ENCODE measurements at places on chromosomes 13 and 19.

DNA sequence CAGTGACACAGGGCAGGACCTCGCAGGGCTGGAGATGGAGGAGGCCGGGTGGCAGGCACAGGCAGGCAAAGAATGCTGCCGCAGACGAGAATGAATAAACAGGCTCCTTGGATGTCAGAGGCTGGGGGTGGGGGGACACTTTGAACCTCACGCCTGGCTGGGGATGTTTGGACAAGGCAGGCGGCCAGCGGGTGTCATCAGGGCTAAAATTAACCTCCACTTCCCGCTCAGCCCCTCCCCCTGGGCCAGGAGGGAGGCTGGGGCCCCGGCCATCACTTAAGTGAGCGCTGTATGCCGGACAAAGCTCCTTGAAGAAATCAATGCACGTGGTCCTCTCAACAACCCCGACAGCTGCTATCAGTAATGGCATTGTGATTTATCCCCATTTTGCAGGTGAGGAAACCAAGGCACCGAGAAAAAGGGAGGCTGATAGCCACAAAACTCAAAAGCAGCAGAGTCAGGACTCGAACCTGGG, 10.3 kb upstream of the FUT5 start:
- H3K4me3 ChIP-seq: no peak overlapping the region
- H3K27me3 ChIP-seq: peaks cover 18% of the 10 kb centered on the region
- H3K4me1 ChIP-seq: no peaks in the 10 kb centered on the region
- no peak for DNase-seq
- no peak overlapping the region for H3K27ac ChIP-seq

- H3K4me3 ChIP-seq: no peak within 1 kb of the TSS
- H3K27me3 ChIP-seq: peaks cover 8% of the 10 kb centered on the region
- H3K27ac ChIP-seq: no peak within 1 kb of the TSS
- H3K4me1 ChIP-seq: peaks cover 44% of the 10 kb centered on the region
- H3K36me3 ChIP-seq: no peaks in the 10 kb centered on the region
- no peak for DNase-seq
Observed at GRCh38 chr19:2255982-2256685, at the start of gene JSRP1. TSS of gene JSRP1 (minus strand) at chr19:2256417. CDS start at chr19:2255314, 1,103 bp downstream.

DNA sequence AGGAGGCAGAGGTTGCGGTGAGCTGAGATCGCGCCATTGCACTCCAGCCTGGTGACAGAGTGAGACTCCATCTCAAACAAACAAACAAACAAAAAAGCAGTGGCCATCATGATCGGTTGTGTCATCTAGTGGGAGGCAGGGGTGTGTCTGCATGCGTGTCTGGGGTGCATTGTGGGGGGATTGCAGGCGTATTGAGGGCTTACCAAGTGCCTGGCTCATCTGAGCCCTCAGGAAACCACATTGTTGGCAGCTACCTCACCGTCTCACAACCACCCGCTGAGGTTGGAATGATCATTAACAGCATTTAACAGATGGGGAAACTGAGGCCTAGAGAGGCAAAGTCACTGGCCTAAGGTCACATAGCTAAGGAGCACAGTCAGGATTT, 30.5 kb downstream of the NFIC start:
- H3K27me3 ChIP-seq: no peaks in the 10 kb centered on the region
- H3K4me1 ChIP-seq: no peaks in the 10 kb centered on the region
- no peak overlapping the region for H3K4me3 ChIP-seq
- H3K27ac ChIP-seq: no peak overlapping the region
- DNase-seq: no peak

DNA sequence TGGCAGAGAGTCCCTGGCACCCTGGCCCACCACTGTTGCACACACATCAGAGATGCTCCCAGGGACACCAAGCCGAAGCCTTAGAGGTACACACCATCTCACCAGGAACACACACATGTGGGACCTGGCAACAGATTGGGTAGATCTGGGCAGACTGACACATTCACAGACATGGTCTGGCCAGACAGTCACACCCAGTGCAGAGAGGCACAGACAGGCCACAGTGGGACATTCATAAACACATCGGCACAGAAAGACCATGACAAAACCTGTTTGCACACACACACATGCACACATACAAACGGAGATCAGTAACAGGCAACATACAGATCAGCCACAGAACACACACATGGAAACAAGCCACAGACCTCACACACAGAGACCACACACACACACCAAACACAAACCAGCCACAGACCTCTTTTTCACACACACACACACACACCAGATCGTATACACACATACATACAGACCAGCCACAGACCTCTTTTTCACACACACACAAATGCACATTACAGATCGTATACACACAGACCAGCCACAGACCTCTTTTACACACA, 6.3 kb upstream of the JUNB start:
- H3K27me3 ChIP-seq: no peaks in the 10 kb centered on the region
- no peak overlapping the region for H3K27ac ChIP-seq
- H3K4me1 ChIP-seq: peaks cover 46% of the 10 kb centered on the region
- H3K36me3 ChIP-seq: no peaks in the 10 kb centered on the region
- no peak for DNase-seq
- no peak overlapping the region for H3K4me3 ChIP-seq

DNA sequence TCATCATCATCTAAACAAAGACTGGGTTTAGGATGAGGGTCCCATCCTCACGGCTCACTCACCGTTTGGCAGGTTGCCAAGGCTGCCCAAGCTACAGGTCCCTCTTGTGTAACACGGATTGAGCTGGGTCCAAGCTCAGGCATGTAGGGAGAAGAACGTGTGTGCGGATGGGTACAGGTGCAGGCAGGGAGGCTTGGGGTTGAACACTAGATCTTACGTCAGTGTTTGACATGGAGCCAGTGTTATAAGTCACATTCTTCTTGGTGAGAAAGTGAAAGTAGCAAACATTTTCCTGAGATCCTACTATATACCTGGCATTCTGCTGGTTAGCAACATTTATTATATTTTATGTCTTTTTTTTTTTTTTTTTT, 136.8 kb upstream of the RNF113B start:
- H3K27me3 ChIP-seq: no peaks in the 10 kb centered on the region
- no peak overlapping the region for H3K4me3 ChIP-seq
- DNase-seq: no peak
- H3K36me3 ChIP-seq: no peaks in the 10 kb centered on the region
- H3K27ac ChIP-seq: no peak overlapping the region
- no peaks in the 10 kb centered on the region for H3K4me1 ChIP-seq

GRCh38 chr13:96662036-96662435, 332.2 kb downstream of the OXGR1 start:
- H3K4me1 ChIP-seq: no peaks in the 10 kb centered on the region
- H3K27ac ChIP-seq: no peak overlapping the region
- H3K4me3 ChIP-seq: no peak overlapping the region
- DNase-seq: no peak
- H3K36me3 ChIP-seq: no peaks in the 10 kb centered on the region

- H3K27ac ChIP-seq: peak overlapping the region; percentile 32
- peaks cover 77% of the 10 kb centered on the region for H3K4me1 ChIP-seq
- no peak overlapping the region for H3K4me3 ChIP-seq
- no peak for DNase-seq
- H3K36me3 ChIP-seq: peaks cover 19% of the 10 kb centered on the region
Observed at GRCh38 chr13:30742901-30743300, 7.6 kb downstream of the ALOX5AP start.

DNA sequence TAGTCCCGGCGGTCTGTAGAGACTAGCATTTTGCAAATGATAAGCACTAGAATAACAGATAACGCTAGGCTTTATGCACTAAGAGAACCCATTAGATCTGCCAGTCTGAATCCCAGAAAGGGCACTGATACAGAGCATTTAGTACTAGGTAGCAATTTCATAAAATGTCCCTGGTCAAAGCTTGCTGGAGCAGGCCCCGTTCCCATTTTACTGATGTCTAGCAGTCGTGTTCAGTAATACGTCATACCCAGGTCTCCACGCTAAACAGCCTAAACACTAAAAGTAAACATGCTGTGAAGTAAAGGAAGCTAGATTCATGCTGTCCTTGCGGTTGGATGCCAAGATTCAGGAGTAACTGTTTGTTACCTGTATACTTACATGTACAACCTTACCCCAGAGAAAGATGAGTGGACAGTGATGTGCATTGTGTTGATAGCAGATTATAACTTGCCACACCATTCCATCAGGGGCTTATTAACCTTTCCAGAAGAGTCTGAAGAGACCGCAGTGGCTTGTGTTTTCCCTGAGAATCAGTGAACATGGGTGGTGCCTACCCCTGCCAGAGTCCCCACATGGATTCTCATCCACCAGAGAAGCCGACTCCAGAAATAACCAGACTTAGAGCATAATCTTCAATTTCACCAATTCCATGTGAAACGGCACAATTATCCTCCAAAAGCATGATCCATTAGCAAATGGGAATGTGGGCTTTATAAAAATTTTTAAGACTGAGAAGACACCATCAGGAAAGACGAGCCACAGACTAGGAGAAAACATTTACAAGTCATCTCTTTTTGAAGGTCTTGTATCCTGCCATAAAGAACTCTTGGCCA, 3.4 kb upstream of the RPS11 start:
- peaks cover 57% of the 10 kb centered on the region for H3K4me1 ChIP-seq
- peak; percentile 48 for DNase-seq
- peak overlapping the region; percentile 64 for H3K4me3 ChIP-seq
- H3K27me3 ChIP-seq: peaks cover 3% of the 10 kb centered on the region
- peaks cover 71% of the 10 kb centered on the region for H3K36me3 ChIP-seq

DNA sequence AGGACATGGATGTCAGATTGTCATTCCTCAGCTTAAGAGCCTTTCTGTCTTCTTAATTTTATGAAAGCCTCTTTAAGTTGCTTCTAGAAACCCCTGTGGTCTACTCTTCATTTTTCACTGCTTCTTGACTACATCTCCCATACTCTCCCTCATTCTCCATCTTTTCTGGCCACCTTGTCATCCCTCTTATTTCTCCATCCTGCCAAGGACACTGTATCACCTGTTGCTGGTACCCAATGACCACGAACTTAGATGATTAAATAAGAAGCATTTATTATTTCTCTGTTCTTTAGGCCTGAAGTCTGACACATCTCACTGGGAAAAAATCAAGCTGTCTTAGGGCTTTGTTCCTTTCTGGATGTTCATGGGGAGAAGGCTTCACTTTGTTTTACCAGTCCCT, 9.2 kb downstream of the ZNF223 start:
- no peaks in the 10 kb centered on the region for H3K27me3 ChIP-seq
- H3K4me1 ChIP-seq: no peaks in the 10 kb centered on the region
- H3K4me3 ChIP-seq: no peak overlapping the region
- DNase-seq: no peak

DNA sequence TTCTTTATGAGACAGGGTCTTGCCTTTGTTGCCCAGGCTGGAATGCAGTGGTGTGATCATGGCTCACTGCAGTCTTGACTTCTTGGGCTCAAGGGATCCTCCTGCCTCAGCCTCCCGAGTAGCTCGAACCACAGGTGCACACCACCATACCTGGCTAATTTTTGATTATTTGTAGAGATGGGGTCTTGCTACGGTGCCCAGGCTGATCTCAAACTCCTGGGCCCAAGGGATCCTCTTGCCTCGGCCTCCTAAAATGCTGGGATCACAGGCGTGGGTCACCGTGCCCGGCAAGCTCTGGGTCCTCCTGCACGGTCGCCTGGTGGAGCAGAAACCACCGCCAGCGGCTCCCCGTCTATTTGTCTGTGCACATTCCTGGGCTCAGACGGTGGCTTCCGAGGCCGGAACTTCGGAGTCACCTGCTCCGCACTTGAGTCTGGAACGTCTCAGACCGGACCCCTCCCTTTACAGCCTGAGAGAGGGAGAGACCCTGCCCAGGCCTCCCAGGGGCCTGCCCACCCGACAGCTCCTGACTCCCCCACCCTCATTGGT, 22.2 kb downstream of the EFNA2 start:
- DNase-seq: no peak
- H3K4me1 ChIP-seq: no peaks in the 10 kb centered on the region
- no peak overlapping the region for H3K4me3 ChIP-seq
- no peak overlapping the region for H3K27ac ChIP-seq
- no peaks in the 10 kb centered on the region for H3K36me3 ChIP-seq

DNA sequence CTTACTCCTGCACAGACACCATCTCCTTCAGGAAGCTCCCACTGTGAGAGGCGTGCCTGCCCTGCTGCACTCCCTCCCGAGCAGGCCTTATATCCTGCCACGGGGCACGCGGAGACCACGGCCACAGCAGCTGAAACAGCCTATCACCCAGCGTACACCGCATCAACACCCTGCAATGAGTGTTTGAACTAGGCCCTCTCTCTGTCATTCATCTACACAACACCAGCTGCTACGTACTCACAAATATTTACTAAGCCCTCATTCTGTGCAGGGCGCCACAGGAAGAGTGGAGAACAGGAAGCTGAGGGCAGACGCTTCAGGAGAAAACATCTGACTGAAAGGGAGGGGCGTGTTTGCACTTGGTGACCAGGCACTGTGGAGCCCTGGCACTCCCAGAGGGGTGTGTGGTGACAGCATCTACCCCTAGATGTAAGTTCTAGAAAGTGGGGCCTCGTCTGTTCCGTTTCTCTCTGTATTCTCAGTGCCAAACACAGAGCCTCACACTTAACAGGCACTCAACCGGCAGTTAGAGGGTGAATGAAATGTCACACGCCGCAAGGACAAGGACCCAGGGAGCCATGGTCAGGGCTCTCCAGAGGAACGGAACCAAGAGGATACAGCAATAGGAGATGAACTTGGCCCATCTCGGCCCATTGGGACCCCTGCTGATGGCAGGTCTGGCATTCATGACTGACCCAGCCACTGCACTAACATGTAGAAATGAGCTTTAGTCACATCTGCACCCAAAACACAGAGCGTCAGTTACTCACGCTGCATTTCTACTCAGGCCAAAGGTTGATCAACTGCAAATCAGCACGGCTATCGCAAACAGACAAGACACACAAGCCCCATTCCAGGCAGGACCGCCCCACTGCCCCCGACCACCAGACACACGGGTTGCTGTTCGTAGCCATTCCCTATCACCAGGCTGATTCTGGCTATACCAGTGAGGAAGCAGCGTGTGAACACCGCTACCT, 15.7 kb downstream of the RANBP3 start:
- peak overlapping the region; percentile 63 for H3K4me3 ChIP-seq
- no peaks in the 10 kb centered on the region for H3K27me3 ChIP-seq
- H3K4me1 ChIP-seq: peaks cover 91% of the 10 kb centered on the region
- peak overlapping the region; percentile 90 for H3K27ac ChIP-seq

DNA sequence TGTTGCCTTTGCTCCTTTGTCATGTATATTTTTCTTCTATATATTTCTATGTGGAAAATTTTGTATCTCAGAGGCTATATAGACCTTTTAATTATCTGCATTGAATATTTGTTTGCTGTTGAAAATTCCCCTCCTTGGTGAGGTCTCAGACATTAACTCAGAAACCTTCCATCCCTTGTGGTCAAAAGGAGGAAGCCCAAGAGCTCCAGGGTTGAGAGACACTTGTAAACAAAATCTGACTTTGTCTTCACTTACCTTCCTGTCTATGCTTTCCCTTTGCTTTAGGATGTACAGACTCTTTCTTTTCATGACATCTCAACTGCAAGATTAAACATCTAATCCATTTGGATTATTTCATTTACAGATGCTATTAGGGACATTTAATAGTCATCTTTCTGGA, 157.5 kb downstream of the PCDH20 start:
- H3K4me3 ChIP-seq: no peak overlapping the region
- H3K4me1 ChIP-seq: no peaks in the 10 kb centered on the region
- H3K27ac ChIP-seq: no peak overlapping the region
- no peaks in the 10 kb centered on the region for H3K36me3 ChIP-seq

DNA sequence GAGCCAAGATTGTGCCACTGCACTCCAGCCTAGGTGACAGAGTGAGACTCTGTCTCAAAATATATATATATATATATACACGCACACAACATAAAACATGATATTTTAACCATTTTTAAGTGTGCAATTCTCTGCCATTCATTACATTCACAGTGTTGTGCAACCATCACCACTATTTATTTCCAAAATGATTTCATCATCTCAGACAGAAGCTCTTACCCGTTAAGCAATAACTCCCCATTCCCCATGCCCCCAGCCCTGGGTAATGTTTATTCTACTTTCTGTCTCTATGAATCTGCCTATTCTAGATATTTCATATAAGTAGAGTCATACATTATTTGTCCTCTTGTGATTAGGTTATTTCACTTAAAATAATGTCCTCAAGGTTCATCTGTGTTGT, 20.3 kb downstream of the WDR88 start:
- H3K4me3 ChIP-seq: no peak overlapping the region
- H3K27me3 ChIP-seq: no peaks in the 10 kb centered on the region
- no peaks in the 10 kb centered on the region for H3K36me3 ChIP-seq
- H3K4me1 ChIP-seq: no peaks in the 10 kb centered on the region
